HepG2 (cell line): ENCODE measurements at places on chromosomes 3 and 15. TPM values are rescaled to one million over a fixed set of nuclear protein-coding genes. Genes with fewer than 3 reads are reported as not detected.

Gene TEX9
- total RNA-seq, result 6.9 and 7.2 TPM in 2 replicates

GRCh38 chr3:186849374-186849975 is 7.0 kb downstream of the ADIPOQ start:
- no peaks in the 10 kb centered on the region for H3K27me3 ChIP-seq
- H3K4me3 ChIP-seq, result no peak overlapping the region
- H3K4me1 ChIP-seq, result no peaks in the 10 kb centered on the region
- DNase-seq, result peak; percentile 67

- H3K4me3 ChIP-seq, result no peak overlapping the region
- H3K27ac ChIP-seq, result no peak overlapping the region
Observed at GRCh38 chr3:2133146-2133545, 34.5 kb downstream of the CNTN4 start.

DNA sequence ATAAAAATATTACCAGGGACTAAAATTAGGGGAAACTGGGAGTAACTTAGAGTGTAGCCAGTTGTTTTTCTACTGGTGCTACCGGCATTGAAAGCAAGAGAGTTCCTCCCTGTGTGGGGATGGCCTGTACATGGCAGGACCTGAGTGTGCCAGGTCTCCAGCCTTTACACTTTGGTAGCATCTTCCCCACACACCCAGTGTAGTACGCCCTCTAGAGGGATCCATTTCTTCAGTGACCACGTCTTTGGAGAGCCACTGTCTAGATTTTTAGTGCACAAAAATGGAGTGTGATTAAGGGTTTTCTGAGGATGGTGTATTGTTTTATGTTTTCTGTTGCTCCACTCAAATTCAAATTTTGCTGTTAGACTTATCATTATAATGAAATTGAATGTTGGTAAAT is 507.0 kb upstream of the TPRG1 start:
- H3K27me3 ChIP-seq, result no peaks in the 10 kb centered on the region
- peak; percentile 32 for DNase-seq
- H3K36me3 ChIP-seq, result no peaks in the 10 kb centered on the region
- no peak overlapping the region for H3K27ac ChIP-seq

- no peaks in the 10 kb centered on the region for H3K27me3 ChIP-seq
- no peaks in the 10 kb centered on the region for H3K4me1 ChIP-seq
- no peak overlapping the region for H3K4me3 ChIP-seq
- H3K36me3 ChIP-seq, result no peaks in the 10 kb centered on the region
- no peak for DNase-seq
Observed at GRCh38 chr3:119160361-119160760, 13.0 kb upstream of the UPK1B start.

Gene OR5K2
- not detected in 2 replicates for total RNA-seq

Gene HESX1
- 0.75 and 0.97 TPM in 2 replicates for total RNA-seq

DNA sequence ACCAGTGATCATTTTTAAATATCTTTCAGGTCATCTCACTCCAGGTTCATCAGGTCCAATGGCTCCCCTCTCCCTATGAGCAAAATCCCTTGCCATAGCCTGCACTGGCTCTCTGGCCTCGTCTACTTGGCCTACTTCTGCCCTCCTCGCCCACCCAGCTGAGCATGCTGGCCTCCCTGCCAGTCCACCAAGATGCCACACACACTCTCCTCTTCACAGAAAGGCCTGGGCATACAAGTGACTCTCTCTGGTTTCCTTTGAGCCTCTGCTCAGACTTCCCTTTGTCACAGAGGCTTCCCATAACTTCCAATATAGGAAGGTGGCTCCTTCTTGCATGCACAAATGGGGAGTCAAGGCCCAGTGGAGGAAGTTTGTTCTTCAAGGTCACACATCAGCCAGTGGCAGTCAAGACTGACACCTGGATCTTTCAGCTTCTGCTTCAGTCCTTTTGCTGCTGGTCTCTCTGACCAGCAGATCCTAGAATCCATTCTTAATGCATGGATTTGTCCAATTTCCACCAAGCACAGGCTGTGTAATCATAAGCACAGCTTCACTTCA is 223.2 kb upstream of the HES1 start:
- H3K4me1 ChIP-seq, result peaks cover 9% of the 10 kb centered on the region; the same call in 1 of the 2 replicates
- no peak overlapping the region for H3K4me3 ChIP-seq
- H3K27me3 ChIP-seq, result no peaks in the 10 kb centered on the region; the same call in none of the 2 replicates
- no peaks in the 10 kb centered on the region for H3K36me3 ChIP-seq
- DNase-seq, result no peak

Gene SERPINI2
- not detected in 2 replicates for total RNA-seq

GRCh38 chr3:122322095-122323075 is 2.7 kb upstream of the CSTA start:
- no peaks in the 10 kb centered on the region; the same call in 1 of the 2 replicates for H3K27me3 ChIP-seq
- DNase-seq, result no peak
- H3K36me3 ChIP-seq, result no peaks in the 10 kb centered on the region
- no peak overlapping the region for H3K27ac ChIP-seq
- no peak overlapping the region for H3K4me3 ChIP-seq

DNA sequence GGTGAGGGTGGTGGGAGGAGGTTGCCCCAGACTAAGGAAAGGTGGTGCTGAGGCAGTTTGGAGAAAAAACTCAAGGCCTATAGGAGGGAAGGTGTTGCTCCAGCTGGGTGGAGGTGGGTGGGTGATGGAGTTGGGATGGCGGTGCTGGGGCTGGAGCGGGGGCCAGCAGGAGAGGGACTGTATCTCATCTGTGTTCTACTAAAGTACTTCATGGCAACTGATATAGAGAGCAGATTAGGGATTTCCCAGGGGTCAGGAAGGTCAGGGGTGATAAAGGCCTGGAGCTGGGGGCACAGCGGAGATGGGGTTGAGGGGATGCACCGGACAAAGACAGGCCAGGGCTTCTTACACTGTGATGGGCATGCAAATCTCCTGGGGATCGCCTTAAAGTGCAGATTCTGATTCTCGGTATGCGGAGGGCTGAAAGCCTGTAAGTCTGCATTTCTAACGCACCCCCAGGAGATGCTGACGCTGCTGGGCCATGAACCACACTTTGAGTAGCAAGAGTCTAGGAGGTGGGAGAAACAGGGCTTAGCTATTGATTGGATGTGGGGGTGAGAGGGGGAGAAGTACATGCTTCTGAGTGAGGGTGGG is 4.2 kb downstream of the KLHL40 start:
- no peaks in the 10 kb centered on the region; the same call in 1 of the 2 replicates for H3K4me1 ChIP-seq
- H3K4me3 ChIP-seq, result no peak overlapping the region
- peaks cover 2% of the 10 kb centered on the region; the same call in 1 of the 2 replicates for H3K27me3 ChIP-seq
- no peak overlapping the region for H3K27ac ChIP-seq
- DNase-seq, result no peak

- no peaks in the 10 kb centered on the region for H3K36me3 ChIP-seq
- no peak overlapping the region for H3K27ac ChIP-seq
- DNase-seq, result no peak
- no peaks in the 10 kb centered on the region; the same call in 2 of the 3 replicates for H3K27me3 ChIP-seq
Observed at GRCh38 chr3:30775040-30775439, 119.4 kb downstream of the GADL1 start.

DNA sequence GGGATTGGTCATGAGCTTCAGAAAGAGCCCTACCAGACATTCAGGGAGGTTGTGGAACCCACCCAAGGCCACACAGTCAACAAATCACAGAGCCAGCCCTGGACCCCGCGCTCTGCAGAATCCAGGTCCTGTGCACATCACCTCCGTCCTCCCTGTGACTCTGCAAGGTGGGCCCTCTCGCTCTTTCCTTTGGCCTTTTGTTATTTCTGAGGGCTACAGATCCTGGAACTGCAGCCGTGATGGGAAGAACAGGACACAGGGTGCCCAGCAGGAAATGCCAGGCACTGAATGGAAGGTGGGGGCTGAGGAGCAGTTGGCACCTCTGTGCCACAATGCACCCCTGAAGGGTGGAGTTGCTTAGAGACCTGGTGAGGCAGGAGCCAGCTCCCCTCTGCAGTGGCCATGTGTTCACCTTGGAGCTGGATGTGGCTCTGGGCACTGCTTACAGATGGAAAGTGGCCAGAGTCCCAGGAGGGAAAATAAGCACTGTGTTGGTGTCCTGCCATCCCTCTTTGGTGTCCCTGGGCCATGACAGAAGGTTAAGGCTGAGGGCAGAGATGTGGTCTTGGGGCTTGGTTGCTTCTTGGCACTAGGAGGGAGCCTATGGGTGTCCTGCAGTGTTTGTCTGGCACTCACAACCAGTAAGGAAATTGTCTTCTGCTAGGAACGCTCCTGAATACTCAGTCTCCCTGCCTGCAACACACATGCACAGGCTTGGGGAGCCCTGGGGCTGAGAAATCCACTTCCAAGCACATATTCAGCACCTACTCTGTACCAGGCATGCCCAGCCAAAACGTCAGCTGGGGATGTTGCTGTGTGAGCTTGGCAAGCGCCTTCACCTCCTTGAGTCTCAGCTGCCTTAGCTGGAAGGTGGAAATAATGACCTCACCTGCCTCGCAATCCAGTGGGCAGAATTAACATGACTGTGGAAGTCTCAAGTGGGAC is 98.0 kb upstream of the SLC6A6 start:
- H3K4me1 ChIP-seq, result peaks cover 10% of the 10 kb centered on the region; the same call in 1 of the 2 replicates
- no peak overlapping the region for H3K4me3 ChIP-seq
- H3K27me3 ChIP-seq, result peaks cover 6% of the 10 kb centered on the region
- H3K36me3 ChIP-seq, result no peaks in the 10 kb centered on the region
- no peak overlapping the region for H3K27ac ChIP-seq

- peaks cover 18% of the 10 kb centered on the region for H3K4me1 ChIP-seq
- no peak overlapping the region for H3K27ac ChIP-seq
- no peak overlapping the region for H3K4me3 ChIP-seq
- no peak for DNase-seq
Observed at GRCh38 chr15:85607842-85608241, 186.9 kb downstream of the KLHL25 start.

Gene RARB
- not detected in 2 replicates for total RNA-seq

GRCh38 chr15:57323806-57324589 is 52.3 kb upstream of the CGNL1 start:
- H3K4me1 ChIP-seq, result peaks cover 26% of the 10 kb centered on the region
- no peak for DNase-seq
- H3K4me3 ChIP-seq, result no peak overlapping the region
- no peaks in the 10 kb centered on the region for H3K36me3 ChIP-seq
- H3K27me3 ChIP-seq, result peaks cover 2% of the 10 kb centered on the region
- no peak overlapping the region for H3K27ac ChIP-seq

Gene GNAT1
- 0.15 TPM in 1 of 2 replicates, not detected in the other for total RNA-seq

GRCh38 chr15:82790321-82790720 is 15.5 kb downstream of the FSD2 start:
- H3K4me1 ChIP-seq, result no peaks in the 10 kb centered on the region; the same call in 1 of the 2 replicates
- no peak for DNase-seq
- no peak overlapping the region for H3K27ac ChIP-seq
- no peaks in the 10 kb centered on the region for H3K36me3 ChIP-seq
- no peak overlapping the region for H3K4me3 ChIP-seq

Gene CHST13
- total RNA-seq, result 16.1 and 43.1 TPM in 2 replicates

Gene SLC2A2
- 14.5 and 19.5 TPM in 2 replicates for total RNA-seq

Gene GPD1L
- total RNA-seq, result 13.7 and 20.1 TPM in 2 replicates

- H3K4me1 ChIP-seq, result no peaks in the 10 kb centered on the region
- no peak overlapping the region for H3K27ac ChIP-seq
- H3K4me3 ChIP-seq, result no peak overlapping the region
- DNase-seq, result no peak
- H3K36me3 ChIP-seq, result no peaks in the 10 kb centered on the region
- no peaks in the 10 kb centered on the region for H3K27me3 ChIP-seq
Observed at GRCh38 chr3:76570436-76571057, 469.4 kb upstream of the ROBO2 start.

Gene LSMEM2
- 0.07 TPM in 1 of 2 replicates, not detected in the other for total RNA-seq

- peaks cover 35% of the 10 kb centered on the region for H3K36me3 ChIP-seq
- no peak overlapping the region for H3K4me3 ChIP-seq
- H3K27me3 ChIP-seq, result no peaks in the 10 kb centered on the region
- H3K27ac ChIP-seq, result no peak overlapping the region
- H3K4me1 ChIP-seq, result no peaks in the 10 kb centered on the region
Observed at GRCh38 chr15:100572362-100572983, 29.5 kb downstream of the LINS1 start.

Gene TICRR
- total RNA-seq, result 14.3 and 14.8 TPM in 2 replicates

Gene LARP6
- total RNA-seq, result 2.9 and 3.0 TPM in 2 replicates

DNA sequence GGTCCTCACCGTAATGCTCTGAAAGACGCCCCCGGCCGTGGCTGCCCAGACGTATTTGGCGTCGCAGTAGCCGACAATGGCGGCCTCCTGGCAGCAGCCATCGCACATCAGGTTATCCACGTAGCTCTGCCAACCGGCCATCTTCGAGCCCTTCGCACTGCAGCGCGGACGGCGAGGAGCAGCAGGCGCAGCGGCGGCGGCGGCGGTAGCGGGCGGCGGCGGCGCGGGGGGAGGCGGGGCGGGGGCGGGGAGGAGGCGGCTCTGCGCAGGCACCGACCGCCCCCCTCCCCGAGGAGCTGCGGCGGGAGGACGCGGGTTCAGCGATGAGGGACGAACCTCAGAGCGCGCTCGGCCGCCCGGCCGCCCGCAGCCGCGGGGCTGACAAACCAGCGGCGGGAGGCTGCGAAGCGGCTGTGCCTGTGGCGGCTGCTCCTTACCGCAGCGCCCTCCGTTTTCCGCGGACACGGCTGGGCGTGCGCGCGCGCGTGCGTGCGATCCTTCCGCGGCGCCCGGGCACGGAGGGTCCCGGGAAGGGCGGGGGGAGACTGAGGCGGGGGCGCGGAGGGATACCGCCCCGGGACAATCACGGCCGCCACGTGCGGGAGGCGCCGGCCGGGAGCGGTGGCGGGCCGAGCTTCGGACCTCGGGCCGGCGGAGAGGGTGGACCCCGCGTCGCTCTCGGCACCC is at the start of gene PFN2:
Gene PFN2 (minus strand): TSS at position 180 of the 687 bp plus-strand sequence. CDS start 39 bp downstream, at position 141.
- peaks cover 42% of the 10 kb centered on the region for H3K4me1 ChIP-seq
- peak within 1 kb of the TSS; percentile 93 for H3K27ac ChIP-seq
- peak; percentile 47 for DNase-seq
- H3K36me3 ChIP-seq, result peaks cover 10% of the 10 kb centered on the region; the same call in 2 of the 3 replicates
- peak within 1 kb of the TSS; percentile 93 for H3K4me3 ChIP-seq

DNA sequence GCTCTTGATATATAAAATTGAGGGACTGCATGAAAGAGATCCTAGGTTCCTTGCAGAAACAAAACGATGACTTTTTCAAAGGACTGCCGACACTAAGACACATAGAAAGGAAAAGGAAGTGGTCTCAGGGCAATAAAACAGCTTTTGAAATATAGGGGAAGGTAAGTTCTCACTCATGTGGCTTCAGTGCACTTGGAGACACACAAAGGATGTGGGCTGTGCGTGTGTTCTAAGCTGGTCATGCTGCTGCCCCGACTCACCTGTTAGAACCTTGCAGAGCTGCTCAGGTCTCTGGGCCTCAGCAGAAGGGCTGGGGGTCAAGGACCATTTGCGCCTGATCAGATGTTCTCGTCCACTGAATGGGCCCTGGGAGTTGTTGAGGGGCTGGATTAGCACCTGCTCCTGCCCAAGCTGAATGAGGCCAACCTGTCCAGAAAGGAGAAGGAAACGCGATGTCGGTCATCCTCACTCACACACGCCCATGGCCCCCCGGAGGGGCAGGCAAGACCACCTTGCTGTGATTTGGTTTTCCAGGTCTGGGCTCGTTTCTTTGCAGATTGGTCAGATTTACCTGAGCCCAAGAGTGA is 11.1 kb downstream of the ADAMTS17 start:
- H3K27me3 ChIP-seq, result no peaks in the 10 kb centered on the region
- no peak overlapping the region for H3K4me3 ChIP-seq
- H3K4me1 ChIP-seq, result no peaks in the 10 kb centered on the region
